ENCODE measurements at places on chromosomes 1 and 21. TPM values are rescaled to one million over a fixed set of nuclear protein-coding genes. Genes with fewer than 3 reads are reported as not detected.

Gene TNFRSF14
- total RNA-seq: 145 TPM

Gene CYP4A11
- not detected for total RNA-seq

Gene BSND
- not detected for total RNA-seq

Gene OR2L5
- total RNA-seq: not detected

Gene S100B
- not detected for total RNA-seq

Gene OR6K2
- not detected for total RNA-seq

Gene LORICRIN
- total RNA-seq: not detected

- no peaks in the 10 kb centered on the region for H3K36me3 ChIP-seq
- peaks cover 2% of the 10 kb centered on the region for H3K27me3 ChIP-seq
- H3K4me3 ChIP-seq: no peak overlapping the region
- no peak overlapping the region for H3K27ac ChIP-seq
Measured at GRCh38 chr1:30704765-30705509, 18.4 kb downstream of the MATN1 start.

DNA sequence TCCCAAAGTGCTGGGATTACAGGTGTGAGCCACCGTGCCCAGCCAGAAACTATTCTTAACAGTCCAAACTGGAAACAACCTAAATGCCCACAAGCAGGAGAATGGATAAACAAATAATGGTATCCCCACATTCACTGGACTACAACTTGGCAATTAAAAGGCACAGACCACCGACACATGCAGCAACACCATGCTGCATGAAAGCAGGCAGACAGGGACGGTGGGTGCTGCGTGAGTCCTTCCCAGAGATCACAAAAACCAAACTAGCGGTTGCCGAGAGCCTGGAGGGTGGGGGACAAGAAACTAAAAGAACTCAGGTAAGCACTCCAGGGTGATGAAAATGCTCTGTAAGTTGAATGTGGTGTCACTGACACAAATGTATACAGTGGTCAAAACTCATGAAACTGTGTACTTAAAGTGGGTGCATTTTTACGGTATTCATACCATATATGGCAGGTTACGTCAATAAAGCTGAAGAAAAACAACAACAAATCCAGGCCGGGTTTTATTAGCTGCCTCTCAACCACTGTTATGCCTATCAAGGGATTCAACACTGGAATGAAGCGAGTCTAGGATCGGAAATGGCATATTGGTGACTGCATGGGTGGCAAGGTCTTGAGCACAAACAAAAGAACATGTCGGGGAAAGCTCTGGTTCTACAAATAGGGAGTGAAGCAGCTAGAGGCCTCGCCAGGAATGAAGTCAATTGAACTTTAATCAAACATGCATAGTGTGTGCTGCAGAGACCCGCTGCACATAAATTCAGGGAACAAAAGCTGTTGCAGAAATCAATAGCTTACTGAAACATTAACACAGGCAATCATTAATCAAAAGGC, 52.4 kb downstream of the SLC45A1 start:
- H3K36me3 ChIP-seq: peaks cover 19% of the 10 kb centered on the region
- H3K4me1 ChIP-seq: peaks cover 52% of the 10 kb centered on the region
- DNase-seq: peak; percentile 0
- H3K4me3 ChIP-seq: no peak overlapping the region
- H3K27me3 ChIP-seq: no peaks in the 10 kb centered on the region

GRCh38 chr1:172117800-172118199, 276.5 kb downstream of the DNM3 start:
- H3K36me3 ChIP-seq: no peaks in the 10 kb centered on the region
- H3K27ac ChIP-seq: peak overlapping the region; percentile 26
- peak; percentile 30 for DNase-seq

- H3K27me3 ChIP-seq: peaks cover 3% of the 10 kb centered on the region
- DNase-seq: no peak
- no peak overlapping the region for H3K27ac ChIP-seq
- no peaks in the 10 kb centered on the region for H3K4me1 ChIP-seq
- H3K36me3 ChIP-seq: no peaks in the 10 kb centered on the region
- no peak overlapping the region for H3K4me3 ChIP-seq
Measured at GRCh38 chr1:219917851-219918466, 10.4 kb downstream of the SLC30A10 start.

DNA sequence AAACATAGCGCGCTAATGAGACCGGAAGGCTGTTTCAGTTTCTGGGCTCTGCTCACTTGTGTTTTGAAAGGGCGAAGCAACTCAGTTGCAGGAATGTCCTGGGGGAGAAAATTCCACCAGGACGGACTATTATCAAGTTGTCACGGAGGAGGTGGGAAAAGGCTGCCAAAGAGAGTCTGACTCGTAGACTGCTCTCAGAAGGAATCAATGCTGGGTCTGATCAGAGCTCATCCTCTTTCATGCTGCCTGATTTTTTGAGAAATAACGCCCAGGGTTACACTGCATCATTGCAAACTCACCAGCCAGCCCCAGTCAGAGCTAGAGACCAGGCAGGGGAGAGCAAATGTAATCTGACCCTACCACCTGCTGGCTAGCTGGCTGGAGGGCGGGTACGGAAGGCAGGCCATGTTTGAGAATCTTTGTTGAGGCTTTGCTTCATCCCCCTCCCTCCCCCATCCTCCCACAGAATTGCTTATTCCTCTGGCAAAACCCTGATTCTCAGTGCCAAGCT, 36.4 kb upstream of the BCL9 start:
- H3K27ac ChIP-seq: no peak overlapping the region
- no peaks in the 10 kb centered on the region for H3K4me1 ChIP-seq
- no peaks in the 10 kb centered on the region for H3K27me3 ChIP-seq
- no peak for DNase-seq
- no peaks in the 10 kb centered on the region for H3K36me3 ChIP-seq

- no peaks in the 10 kb centered on the region for H3K36me3 ChIP-seq
- H3K27ac ChIP-seq: no peak overlapping the region
Measured at GRCh38 chr1:1170215-1171091, 3.2 kb upstream of the TTLL10 start.

- peaks cover 23% of the 10 kb centered on the region for H3K36me3 ChIP-seq
- no peaks in the 10 kb centered on the region for H3K4me1 ChIP-seq
- H3K27me3 ChIP-seq: no peaks in the 10 kb centered on the region
- no peak overlapping the region for H3K27ac ChIP-seq
- no peak for DNase-seq
Measured at GRCh38 chr1:97573553-97573952, 347.3 kb downstream of the DPYD start.
